OCI-LY7 (cell line): ENCODE measurements at places on chromosomes 7 and 10. TPM values are rescaled to one million over a fixed set of nuclear protein-coding genes. Genes with fewer than 3 reads are reported as not detected.

PNLIPRP3 gene
- total RNA-seq = not detected in 2 replicates

PAPOLB gene
- total RNA-seq = 0.07 TPM in 1 of 2 replicates, not detected in the other

APBB1IP gene
- total RNA-seq = 167 and 196 TPM in 2 replicates

SH2B2 gene
- 109 and 131 TPM in 2 replicates for total RNA-seq

GPR15LG gene
- total RNA-seq = not detected in 2 replicates

NYAP1 gene
- 0.10 and 0.50 TPM in 2 replicates for total RNA-seq

GRCh38 chr7:140698477-140698876, 2.0 kb downstream of the NDUFB2 start:
- DNase-seq = no peak

GRCh38 chr7:81600608-81601007, 169.2 kb downstream of the HGF start:
- DNase-seq = no peak

- DNase-seq = no peak
These were observed 75.9 kb downstream of the ICA1 start for GRCh38 chr7:8185926-8186683.

DNA sequence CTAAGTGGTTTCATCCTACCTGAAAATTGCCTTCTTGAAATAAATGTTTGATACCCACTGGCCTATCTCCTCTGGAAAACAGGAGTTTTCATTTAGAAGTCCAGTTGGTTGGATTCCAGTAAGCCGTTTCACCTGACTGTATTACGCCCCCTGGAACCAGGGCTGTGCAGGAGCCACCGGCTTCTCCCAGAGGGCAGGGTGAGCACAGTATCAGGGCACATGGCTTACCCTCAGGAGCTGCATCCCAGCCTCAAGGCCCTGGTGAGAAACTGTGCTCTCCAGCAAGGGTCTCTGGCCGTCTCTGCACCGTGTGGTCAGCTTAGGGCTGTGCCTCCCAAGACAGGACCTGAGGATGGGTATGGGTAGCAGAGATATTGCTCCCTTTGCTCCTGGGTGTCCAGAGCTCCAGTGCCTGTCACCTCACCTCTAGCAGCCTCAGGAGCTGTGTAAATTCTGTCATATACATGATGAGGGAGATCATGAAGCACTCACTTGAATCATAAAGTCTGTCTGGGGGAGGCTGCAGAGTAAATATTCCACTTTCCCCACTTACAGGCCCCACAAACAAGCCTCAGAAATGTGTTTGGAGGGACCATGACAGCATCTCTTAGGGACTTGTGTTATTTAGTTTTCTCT, 109.6 kb upstream of the SAMD8 start:
- DNase-seq = no peak

GRCh38 chr7:95430864-95431263, 4.0 kb downstream of the PON2 start:
- no peak for DNase-seq

GRCh38 chr10:27328946-27329345, 88.3 kb upstream of the ACBD5 start:
- DNase-seq = no peak

DNA sequence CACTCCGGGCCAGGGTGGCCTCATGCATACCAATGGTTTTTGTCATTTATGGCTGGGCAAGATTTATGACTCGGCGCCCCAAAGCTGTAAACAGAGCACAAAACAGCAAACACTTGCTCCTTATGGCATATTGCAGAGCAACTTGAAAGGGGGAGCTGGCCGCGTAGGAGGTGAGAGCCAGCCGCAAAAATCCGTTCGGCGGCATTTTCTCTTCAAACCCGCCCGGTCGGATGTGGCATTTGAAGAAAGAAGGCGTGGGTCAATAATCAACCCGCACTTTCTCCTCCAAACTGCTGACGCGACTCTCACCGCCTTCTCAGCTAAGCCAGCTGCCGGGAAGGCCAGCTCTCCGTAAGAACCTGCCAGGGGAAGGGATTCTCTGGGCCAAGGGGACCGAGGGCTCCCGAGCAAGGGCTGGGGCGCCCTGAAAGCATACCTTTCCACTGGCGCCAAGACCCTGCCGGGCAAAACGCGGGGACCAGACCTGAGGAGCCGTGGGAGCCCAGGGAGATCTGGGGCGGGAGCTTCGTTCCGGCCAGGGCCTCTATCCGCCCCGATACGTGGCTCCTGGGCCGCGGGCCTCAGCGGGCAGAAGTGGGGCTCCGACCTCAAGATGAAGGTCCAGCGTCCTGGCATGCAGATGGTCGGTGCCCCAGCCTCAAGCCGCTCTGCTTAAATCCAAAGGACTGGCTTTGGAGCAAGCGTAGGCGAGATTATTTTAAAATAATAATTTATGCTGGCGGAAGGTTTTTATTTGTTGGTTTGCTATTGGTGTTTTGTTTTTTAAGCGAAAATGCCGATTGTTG, 12.9 kb upstream of the HOXA2 start:
- no peak for DNase-seq

- DNase-seq = no peak
These were observed 188.3 kb upstream of the STK17A start for GRCh38 chr7:43394441-43395130.

DNA sequence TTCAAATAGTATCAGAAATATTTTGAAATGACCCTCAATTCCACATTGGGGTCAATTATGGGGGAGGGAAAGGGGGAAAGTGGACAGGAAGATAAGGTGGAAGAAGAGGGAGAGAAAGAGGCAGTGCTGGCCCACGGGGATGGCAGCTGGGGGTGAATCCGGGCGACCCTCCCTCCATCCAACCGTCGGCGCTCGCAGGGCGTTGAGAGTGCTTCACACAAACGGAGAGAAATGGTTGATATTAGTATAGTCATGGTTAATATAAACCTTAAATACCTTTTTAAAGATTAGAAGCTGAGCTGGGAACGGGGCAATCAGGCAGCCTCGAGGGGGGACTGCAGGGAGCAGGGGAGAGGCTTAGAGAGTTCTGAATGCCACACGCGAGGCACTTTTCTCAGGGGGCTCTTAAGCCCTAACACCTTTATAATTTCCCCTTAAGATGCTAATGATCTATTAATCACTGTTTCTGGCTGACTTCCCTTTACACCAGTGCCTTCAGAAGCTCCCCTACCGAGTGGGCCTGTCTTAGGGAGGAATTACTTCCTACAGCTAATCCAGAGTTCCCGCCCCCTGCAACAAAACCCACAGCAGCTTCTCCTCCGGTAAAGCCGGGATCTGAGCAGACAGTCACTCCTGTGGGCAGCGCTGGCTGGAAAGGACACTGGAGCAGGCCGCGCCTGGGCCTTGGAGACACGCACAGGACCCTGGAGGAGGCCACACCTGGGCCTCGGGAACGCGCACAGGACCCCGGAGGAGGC, 39.5 kb downstream of the PRKAG2 start:
- DNase-seq = no peak

GRCh38 chr10:74189999-74190421, 39.0 kb downstream of the ADK start:
- peak; percentile 78 for DNase-seq

DNA sequence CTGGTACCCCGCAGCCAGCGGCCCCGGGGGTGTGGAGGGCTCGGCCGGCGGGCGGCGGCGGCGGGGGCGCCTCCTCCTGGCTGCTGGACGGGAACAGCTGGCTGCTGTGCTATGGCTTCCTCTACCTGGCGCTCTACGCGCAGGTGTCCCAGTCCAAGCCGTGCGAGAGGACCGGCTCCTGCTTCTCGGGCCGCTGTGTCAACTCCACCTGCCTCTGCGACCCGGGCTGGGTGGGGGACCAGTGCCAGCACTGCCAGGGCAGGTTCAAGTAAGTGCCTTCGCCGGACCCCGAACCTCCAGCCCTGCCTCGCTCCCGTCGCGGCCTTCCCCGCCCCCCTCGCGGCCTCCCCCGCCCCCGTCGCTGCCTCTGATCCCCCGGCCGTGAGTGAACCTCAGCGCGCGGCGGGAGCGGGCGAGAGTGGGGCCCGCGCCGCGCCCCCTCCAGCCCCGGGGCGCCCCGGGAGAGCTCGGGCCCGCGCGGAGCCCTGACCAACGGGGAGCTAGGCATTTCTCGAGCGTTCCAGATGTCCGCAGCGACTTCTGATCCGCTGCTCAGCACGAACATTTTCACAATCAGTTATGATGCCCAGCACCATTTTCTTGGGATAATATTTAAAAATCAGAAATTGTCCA, 727 bp downstream of the ATRNL1 start:
- DNase-seq = no peak
